Left lung (tissue), 14 donors: ENCODE measurements at places on chromosomes 1 and 21. TPM values are rescaled to one million over a fixed set of nuclear protein-coding genes. Genes with fewer than 3 reads are reported as not detected.
A peak's percentile ranks its signal among the peaks of the same experiment; 100 is the strongest.

GRCh38 chr1:109485001-109485400 is 1.3 kb downstream of the ATXN7L2 start:
- no peak for DNase-seq

GRCh38 chr21:14615359-14615974 is 69.4 kb upstream of the SAMSN1 start:
- no peak for DNase-seq

GRCh38 chr1:203582568-203582967 is 44.1 kb upstream of the ATP2B4 start:
- DNase-seq = no peak

- no peak for DNase-seq
Measured at GRCh38 chr1:159229896-159230295, 25.2 kb downstream of the ACKR1 start.

GRCh38 chr1:113808450-113809195 is 3.7 kb downstream of the RSBN1 start:
- no peak for DNase-seq

CD2 gene
- 0.26 TPM for polyA plus RNA-seq

SLFNL1 gene
- 0.90 TPM for polyA plus RNA-seq

L1TD1 gene
- 5.9 TPM for polyA plus RNA-seq

GRCh38 chr1:151729966-151730291 is 8.6 kb downstream of the RIIAD1 start:
- DNase-seq = no peak

GRCh38 chr1:116751621-116752020 is 2.6 kb upstream of the CD2 start:
- no peak for DNase-seq

DNA sequence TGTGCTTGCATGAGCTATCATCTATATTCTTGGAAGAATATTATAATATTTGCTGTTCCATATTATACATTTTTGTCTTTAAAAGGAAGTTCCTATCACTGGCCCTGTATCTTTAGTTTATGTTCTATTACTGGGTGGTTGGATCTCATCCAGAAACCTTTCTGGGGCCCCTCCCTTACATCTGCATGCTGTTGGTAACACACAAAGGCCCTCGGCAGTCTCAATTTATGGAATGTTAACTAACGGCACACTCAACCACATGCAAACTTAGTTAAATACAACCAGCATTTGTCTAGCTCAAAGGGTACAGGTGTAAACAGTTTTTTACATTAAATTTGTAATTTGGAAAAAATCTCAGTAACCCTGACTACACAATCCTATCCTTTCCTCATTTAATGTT is 9.7 kb upstream of the HYI start:
- no peak for DNase-seq

DNA sequence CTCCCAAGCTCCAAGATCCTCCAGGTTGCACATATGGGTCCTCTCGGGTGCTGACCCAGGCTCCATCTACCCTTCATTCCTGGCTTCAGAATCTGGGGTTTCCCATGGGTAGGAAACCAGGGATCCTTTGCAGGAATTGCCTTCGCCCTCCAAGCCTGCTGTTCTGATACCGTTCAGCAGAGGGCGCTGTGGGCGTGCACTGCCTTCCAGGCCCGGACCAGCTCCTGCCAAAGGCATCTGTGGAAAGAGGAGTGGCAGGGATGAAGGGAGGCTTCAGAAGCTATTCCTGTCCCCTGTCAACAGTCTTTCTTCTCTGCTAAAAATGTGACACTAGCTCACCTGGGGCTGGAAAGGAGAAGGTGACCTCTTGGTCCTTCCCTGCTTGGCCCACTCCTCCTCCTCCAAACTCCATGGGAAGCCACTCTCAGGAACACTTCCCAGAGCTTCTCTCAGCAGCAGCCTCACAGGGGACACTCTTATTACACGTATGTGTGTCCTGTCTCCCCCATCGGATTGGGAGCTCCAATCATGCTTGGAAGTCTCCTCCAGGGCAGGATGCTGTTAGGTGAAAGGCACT is 71.2 kb downstream of the VWA5B1 start:
- no peak for DNase-seq

GRCh38 chr1:116323491-116323890 is 49.6 kb upstream of the ATP1A1 start:
- no peak for DNase-seq

CRYBG2 gene
- polyA plus RNA-seq = 1.3 TPM

- no peak for DNase-seq
Measured at GRCh38 chr1:224769452-224770335, 153.6 kb downstream of the CNIH3 start.

CD1B gene
- not detected for polyA plus RNA-seq

- DNase-seq = peak; percentile 35
Measured at GRCh38 chr1:198620951-198621824, 17.7 kb upstream of the PTPRC start.

DNA sequence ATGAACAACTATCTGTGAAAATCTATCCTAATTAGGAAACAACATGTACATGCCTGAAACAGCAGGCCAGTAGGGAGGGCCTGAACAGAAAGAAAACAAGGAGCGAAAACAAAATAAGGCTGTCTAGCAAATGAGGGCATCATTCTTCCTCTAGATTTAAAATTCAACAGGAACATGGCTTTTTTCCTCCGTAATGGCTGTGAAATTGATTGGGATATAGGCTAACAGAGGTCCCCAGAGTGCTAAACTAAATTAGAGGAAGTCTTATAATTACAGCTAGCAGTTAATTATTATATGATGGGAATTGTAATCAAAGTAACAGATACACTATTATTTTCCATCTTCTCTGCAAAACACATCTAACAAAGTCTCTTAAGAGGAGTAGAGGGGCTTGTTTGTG is 51.7 kb upstream of the TIAM1 start:
- no peak for DNase-seq

DNA sequence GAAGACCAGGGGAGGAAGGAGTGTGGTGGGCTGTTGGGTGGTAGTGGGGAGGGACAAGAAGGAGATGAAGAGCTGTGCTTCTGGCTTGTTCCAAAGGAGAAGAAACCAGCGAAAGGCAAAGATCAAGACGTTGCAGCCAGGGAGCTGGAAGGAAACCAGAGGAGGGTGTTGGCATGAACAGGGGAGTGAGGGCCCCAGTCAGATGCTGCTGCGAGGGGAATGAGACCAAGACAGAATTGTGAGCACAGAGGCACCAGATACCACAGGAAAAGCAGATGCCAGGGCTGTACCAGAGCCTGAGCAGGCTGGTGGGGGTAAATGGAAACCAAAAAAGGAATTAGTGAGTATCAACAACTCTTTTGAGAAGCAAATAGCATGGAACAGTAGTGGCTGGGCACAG is 6.0 kb downstream of the LAD1 start:
- peak; percentile 5 for DNase-seq

PODN gene
- polyA plus RNA-seq = 10.5 TPM

GRCh38 chr1:201792534-201793305 is 36.2 kb upstream of the IPO9 start:
- DNase-seq = no peak

GRCh38 chr1:119186471-119186870 is 46.0 kb upstream of the WARS2 start:
- no peak for DNase-seq

DNA sequence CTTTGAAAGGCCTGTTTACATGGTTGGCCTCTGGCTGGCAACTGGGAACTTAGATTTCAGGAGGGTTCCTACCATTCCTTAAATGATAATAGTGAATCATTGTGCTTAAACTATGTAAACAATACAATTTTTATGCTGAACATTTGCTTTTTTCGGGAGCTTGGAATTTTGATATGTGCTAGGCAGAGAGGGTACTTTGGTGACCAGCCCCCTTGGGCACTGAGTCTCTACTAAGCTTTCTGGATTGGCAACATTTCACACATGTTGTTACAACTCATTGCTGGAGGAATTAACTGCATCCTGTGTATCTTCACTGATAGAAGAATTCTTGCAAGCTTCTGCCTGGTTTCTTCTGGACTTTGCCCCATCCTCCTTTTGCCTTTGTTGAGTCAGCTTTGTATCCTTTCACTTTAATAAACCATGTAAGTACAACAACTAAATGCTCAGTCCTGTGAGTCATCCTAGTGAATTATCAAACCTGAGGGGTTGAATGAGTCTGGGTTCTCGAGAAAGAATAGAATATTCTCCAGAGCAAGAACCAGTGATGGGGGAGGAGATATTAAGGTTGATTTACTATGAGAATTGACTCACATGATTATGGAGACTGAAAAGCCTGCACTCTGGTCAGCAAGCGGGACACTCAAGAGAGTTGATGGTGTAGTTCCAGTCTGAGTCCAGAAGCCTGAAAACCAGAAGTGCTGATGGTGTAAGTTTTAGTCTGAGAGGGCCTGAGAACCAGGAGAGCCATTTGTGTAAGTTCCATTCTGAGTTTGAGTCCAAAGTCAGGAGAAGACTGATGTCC is 3.1 kb upstream of the SLC16A4 start:
- no peak for DNase-seq

C4BPA gene
- 0.40 TPM for polyA plus RNA-seq

DNA sequence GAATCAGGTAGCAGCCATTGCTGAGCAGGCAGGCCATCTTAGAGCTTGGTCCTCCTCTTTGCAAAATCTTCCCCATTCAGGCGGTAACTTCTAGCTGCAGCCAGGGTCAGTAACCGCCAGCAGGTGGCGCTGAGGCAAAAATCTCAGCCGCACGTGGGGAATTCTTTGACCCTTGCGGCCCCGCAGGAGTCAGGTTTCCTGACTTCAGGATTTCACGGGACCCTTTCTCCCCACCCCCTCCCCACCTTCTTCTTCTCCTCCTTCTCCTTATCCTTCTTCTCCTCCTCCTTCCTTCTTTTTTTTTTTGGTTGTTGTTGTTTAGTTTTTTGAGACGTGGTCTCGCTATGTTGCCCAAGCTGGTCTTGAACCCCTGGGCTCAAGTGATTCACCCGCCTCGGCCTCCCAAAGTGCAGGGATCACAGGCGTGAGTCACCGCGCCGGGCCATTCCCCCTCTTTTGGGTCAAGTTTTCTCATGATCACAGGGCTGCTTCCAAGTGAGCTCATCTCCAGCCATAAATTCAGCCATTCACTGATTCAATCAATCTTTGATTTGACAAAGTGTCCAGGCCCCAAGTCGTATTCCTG is 33.4 kb upstream of the TENT5B start:
- DNase-seq = peak; percentile 52

DNA sequence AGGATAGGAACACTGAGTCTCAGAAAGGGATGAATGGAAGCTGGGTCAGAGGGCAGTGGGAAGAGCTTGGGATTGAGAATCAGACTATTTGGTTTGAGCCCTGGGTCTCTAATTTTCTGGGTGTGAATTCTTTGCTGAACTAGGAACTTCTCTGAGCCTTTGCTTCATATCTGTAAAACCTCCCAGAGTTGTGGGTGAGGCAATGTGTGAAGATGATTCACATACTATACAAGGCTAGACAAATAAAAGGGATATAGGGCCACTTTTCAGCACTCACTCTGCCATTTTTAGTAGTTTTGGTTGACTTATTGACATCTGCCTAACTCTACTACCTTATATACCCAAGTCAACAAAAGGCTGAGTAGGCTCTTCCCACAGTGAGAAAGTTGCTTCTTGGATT is 77.7 kb upstream of the JUN start:
- no peak for DNase-seq

IFI44 gene
- polyA plus RNA-seq = 77.8 TPM

DNA sequence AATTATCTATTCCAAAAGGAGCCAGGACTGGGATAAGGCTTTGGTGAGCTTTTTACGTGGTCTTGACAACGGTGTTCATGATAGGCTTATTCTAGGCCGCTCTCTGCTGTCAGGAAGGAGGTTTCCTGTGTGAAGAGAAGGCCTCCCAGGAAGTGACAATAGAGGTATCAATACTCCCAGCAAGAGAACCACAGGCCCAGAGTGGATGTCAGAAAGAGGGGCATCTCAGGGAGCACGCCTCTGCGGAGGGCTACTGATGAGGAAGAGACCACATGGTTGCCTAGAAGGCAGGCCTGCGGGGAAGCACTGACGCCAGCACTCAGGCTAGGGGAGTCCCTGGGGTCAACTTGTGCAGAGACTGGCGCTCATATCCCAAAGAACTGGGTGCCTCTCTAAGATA is 60.4 kb downstream of the ITPKB start:
- no peak for DNase-seq

GRCh38 chr1:91640877-91641526 is 140.4 kb downstream of the CDC7 start:
- no peak for DNase-seq

FHAD1 gene
- polyA plus RNA-seq = 1.5 TPM

GRCh38 chr21:44000360-44000759 is 11.7 kb upstream of the TRAPPC10 start:
- no peak for DNase-seq

GRCh38 chr1:180262628-180263488 is 32.8 kb downstream of the LHX4 start:
- no peak for DNase-seq

- DNase-seq = no peak
Measured at GRCh38 chr1:35505911-35506798, 51.0 kb downstream of the KIAA0319L start.

DNA sequence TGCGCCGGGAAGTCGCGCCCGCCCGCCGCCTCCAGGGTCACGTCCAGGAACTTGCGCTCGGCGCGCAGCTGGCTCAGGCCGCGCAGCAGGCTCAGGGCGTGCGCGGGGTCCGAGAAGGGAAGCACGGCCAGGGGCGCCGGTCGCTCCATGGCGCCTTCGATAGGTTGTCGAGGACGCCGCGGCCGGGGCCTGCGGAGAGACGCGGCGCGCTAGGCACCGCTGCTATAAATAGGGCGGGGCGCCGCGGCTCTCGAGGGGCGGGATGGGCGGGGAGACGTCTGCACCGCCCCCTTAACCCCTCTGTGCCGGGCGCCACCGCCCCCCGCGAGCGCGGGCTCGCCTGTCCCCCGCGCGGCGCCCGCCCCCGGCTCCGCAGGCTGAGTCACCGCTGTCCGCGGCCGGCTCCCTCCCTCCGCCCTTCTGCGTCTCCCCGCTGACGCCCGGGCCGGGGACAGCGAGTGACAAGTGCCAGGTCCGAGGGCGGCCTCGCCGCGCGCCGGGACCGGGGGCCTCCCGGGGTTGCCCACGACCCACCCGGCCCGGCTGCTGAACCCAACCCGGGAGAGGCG is at the start of gene KLHL21:
Gene KLHL21 (minus strand): TSS at position 201 of the 569 bp plus-strand sequence. CDS start 52 bp downstream, at position 149.
- peak; percentile 93 for DNase-seq

PADI2 gene
- 7.0 TPM for polyA plus RNA-seq

YTHDF2 gene
- polyA plus RNA-seq = 70.7 TPM

DNA sequence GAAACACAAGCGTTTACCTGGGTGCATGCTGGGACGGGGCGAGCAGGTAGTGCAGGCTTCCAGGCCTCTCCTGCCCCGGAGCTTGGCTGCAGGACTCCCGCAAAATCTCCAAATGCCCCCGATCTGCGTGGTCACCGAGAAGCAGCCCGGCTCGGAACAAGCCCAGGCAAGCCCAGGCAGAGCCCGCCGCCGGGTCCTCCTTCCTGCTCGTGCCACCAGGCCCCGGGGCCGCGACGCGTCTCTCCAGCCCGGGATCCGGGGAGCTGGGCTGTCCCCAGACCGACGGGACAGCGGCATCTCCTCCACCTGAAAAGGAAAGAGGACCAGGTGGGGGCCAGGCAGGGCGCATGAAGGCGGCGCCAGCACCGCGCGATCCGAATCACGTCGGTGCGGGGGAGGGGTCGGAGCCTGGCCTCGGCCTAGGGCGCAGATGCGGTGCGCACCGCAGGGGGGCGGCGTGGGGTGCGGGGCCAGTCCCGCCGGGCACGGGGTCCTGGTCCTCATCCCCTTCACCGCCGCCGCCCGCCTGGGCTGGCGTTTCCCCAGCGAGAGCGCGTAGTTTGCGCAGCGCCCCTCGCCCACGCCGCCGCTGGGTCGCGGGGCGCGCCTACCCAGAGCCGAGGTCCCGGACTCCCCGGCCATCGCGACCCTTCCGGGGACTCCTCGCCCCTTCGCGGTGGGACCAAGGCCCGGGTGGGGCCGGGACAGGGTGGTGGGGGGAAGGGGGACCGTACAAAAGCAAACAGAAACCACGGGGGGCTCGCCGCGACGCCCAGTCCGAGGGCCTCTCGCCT is 52.4 kb upstream of the H6PD start:
- peak; percentile 75 for DNase-seq

- DNase-seq = no peak
Measured at GRCh38 chr1:206534552-206534951, 27.2 kb downstream of the RASSF5 start.
